AG08395 (cell line): ENCODE measurements at places on chromosomes 16 and 17.

- no peak for DNase-seq
These were observed 128.0 kb upstream of the CACNG5 start for GRCh38 chr17:66706851-66707450.

DNA sequence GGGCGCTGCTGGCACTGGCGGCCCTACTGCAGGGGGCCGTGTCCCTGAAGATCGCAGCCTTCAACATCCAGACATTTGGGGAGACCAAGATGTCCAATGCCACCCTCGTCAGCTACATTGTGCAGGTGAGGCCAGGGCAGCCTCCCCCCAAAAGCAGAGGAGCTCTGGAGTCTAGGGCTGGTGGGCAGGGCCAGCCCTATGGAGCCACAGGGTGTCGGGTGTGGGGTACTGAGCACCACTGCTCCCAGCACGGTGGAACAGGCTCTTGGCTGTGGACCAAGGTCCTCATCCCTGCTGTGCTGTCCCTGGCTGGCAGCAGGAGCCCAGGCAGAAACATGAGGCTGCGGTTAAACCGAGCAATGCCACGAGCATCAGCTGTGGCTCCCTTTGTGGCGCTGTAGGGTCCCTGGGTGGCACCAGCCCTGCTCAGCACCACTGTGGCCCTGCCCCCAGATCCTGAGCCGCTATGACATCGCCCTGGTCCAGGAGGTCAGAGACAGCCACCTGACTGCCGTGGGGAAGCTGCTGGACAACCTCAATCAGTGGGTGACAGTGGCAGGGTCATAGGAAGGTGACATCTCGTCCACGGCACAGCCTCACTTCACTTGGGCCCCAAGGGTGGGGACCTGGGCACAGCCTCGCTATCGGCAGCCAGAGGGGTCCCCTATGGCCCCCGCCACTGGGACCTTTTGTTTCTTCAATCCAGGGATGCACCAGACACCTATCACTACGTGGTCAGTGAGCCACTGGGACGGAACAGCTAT is 1.1 kb downstream of the DNASE1 start:
- DNase-seq, result no peak

- no peak for DNase-seq
These were observed 67.9 kb downstream of the CEP95 start for GRCh38 chr17:64574646-64575045.

DNA sequence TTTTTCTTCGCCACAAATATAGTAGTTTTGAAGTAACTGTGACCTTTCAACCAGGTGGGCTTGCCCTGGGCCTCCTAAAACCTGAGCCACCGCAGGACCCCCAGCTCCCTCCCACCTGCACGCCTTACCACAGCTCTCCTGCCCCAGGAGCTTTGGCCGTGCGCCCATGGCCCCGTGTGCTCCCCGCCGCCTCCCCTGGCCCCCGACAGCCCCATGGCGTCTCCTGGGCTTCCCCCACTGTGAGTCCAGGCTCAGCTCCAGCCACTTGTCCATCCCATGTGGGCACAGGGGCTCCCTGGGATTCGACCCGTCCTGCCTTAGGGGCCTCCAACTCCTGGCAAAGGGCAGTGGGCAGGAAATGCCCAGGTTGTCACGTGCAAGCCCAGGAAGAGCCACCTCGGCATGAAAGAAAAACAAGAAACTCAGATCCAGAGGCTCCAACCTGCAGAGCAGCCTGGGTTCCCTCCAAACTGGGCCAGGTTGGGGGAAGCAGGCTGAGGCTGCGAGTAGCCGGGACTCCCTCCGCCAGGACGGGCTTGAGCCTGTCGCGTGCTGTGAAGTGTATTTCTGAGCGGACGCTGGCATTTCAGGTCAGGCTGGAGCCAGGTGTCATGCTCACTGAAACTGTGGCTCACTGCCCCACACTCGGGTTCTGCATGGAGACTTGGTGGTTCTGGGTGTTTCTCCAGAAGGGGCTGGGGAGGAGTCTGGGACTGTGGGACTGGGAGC is 5.8 kb downstream of the LGALS3BP start:
- DNase-seq, result no peak

- DNase-seq, result no peak
These were observed 80.1 kb downstream of the ABCC1 start for GRCh38 chr16:16029431-16030011.

DNA sequence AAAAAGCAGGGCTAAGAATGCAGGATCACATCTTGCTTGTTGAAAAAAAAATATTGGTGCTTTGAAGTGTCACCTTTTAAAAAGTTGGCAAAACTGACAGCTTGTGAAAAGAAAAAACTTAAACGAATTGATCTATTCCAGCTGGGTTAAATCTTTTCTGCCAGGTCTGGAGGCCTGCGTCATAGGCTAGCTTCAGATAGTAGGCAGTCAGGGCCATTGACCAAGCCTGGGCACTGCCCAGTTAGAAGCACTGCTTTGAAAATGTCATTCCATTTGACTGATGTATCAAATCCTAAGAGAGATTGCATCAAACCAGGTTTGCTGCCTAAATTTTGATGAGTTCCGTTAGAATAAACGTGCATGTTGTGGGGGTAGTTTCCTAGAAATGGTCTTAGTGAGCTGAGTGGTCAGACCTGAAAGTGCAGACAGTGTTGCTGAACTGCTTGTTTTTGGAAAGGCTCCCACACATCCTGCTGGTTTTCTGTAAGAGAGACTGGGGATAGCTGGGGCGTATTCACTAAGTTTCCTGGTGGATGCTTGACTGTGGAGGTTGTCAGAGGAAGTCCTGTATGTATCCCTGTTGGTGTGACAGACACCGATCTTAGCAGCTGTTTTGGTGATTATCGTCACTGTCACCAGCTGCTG is 38.8 kb downstream of the NUP88 start:
- DNase-seq, result peak; percentile 10

- DNase-seq, result peak; percentile 11
These were observed 633 bp downstream of the CDR2 start for GRCh38 chr16:22373662-22374310.

DNA sequence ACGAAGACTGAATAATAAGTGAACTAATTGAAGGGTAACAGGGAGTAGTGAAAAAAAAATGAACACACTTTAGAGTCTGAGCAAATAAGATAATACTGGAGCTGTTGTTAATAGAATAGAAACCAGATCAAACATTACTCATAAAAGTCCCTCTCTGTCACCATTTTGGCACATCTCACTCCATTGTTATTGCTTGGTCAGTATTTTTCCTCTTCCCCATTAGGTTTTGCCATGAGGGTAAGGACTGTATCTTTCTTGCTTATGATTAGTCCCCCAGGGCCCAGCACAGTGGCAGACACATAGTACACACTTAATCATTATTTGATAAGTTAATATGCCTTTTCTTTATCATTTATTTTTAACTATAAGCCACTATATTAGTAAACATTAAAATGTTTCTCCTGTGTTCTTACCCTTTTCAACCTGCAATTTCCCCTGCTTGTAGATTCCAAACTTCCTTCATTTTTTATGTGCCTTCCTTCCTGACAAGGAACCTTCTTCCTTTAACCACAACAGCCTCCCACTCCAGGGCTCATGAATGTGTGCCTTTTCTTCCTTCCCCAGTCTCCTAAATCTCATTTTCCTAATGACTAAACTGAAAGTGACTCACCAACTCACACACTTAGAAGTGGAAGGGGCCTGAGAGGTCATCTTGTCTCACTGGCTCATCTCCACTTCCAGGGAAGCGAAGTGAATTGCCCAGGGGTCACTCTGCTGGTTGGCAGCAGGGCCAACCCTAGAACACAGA is 88.2 kb upstream of the HAS3 start:
- peak; percentile 73 for DNase-seq

GRCh38 chr17:78290721-78291120 is 59.3 kb downstream of the TMEM235 start:
- no peak for DNase-seq

DNA sequence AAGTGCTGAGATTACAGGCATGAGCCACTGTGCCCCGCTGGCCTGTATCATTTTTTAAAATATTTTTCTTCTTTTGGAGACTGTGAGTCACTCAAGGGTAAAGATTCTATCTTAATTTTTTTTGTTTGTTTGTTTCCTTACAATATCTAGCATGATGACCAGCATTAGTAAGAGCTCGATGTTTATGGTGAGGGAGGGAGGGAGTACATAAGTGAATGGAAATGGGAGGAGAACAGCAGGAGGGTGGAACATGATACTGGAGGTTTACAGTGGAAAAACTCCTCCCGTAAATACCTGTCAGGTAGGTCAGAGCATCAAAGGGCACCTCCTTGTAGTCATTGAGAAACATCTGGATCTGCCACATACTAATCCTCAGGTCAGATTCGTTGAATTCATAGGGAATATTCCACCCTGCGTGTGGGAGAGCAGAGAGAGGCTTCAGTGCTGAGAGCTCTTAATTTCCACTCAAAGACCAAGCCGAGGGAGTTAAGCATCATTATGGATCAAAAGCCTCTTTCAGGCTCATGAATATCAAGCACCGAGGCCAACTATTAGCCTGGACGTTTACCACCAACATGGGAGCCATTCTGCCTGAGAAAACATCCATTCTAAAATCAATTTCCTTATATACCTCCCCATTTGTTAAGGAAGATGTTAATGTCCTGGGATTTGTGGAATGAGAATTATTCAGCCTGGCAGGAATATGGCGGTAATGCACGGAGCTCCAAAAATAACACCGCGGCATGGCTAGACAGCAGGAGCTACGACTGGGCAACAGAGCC is 51.8 kb downstream of the LYRM1 start:
- DNase-seq, result no peak

- no peak for DNase-seq
These were observed 12.4 kb downstream of the CDYL2 start for GRCh38 chr16:80792031-80792430.

- DNase-seq, result no peak
These were observed 32.9 kb upstream of the YPEL2 start for GRCh38 chr17:59298521-59298920.

GRCh38 chr17:63364944-63365343 is 81.2 kb downstream of the CYB561 start:
- DNase-seq, result no peak

- DNase-seq, result no peak
These were observed at the start of gene MMP25 for GRCh38 chr16:3045758-3046640. TSS of gene MMP25 (plus strand) at chr16:3046561. CDS start at chr16:3046918, 357 bp downstream.

DNA sequence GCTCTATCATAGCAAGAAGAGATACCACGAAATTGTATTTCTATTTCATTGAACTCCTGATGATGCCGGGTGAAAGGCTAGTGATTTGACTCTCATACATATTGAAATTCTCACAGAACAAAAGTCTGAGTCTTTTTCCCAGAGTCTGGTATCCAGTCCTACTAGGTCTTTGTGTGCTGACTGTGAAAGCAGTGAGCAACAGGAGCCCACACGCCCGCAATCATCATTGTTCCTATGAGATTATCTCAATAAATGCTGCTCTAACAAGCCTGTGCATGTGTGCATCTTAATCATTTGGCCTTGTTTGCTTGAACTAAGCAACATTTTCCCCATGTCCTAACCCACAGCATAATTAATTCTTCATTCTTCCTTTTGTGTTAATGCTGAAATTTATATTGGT is 1466.0 kb downstream of the CDH11 start:
- no peak for DNase-seq

DNA sequence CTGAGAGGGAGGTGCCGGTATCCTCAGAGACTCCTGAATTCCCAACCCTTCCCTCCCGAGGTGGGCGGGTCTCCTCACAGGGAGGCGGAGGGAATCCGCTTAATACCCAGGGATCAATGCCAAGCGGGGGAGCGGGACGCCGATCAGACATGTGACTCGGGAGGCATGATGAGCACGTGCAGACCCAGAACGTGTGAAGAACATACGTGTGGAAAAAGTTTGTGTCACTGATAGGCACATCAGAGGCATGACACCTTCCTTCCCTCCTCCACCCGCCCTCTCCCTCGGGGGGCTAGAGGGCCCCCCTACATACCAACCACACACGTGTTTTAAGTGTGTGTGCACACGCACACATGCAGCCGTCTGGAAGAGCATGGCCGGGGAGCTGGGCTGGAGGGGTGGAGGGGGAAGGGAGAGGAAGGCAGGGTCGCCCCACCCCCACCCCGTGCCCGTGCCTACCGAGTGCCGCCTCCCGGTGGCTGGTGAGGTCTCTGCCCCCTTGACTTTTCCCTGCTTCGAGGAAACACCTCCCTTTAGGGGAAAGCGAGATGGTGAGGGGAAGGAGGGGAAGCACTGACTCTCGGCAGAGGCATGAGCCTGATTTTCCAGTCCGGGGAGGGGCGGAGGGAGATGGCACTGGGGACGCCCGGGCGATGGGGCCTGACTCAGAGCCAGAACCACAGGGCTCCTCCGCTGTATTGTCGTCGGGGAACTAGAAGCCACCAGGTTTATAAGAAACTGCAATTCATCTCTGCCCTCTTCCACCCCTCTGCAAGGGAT is 12.1 kb upstream of the TBX21 start:
- DNase-seq, result peak; percentile 75

DNA sequence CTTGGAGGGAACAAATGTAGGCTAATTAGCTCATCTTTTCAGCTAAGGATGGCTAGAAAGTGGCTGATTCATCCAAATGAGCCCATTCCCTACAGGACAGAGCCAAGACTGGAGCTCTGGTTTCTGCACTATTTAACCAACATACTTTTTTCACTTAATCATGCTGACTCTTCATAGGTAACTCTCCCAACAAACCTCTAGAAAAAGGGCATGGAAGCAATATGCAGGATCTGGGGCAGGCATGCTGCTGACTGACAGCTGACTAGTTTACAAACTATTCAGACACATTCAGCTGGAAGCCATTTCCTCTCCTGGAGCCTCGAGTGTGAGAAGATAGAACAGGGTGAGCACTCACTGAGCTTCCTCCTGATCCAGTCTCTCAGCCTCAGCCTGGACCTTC is 6.2 kb downstream of the BECN1 start:
- no peak for DNase-seq

DNA sequence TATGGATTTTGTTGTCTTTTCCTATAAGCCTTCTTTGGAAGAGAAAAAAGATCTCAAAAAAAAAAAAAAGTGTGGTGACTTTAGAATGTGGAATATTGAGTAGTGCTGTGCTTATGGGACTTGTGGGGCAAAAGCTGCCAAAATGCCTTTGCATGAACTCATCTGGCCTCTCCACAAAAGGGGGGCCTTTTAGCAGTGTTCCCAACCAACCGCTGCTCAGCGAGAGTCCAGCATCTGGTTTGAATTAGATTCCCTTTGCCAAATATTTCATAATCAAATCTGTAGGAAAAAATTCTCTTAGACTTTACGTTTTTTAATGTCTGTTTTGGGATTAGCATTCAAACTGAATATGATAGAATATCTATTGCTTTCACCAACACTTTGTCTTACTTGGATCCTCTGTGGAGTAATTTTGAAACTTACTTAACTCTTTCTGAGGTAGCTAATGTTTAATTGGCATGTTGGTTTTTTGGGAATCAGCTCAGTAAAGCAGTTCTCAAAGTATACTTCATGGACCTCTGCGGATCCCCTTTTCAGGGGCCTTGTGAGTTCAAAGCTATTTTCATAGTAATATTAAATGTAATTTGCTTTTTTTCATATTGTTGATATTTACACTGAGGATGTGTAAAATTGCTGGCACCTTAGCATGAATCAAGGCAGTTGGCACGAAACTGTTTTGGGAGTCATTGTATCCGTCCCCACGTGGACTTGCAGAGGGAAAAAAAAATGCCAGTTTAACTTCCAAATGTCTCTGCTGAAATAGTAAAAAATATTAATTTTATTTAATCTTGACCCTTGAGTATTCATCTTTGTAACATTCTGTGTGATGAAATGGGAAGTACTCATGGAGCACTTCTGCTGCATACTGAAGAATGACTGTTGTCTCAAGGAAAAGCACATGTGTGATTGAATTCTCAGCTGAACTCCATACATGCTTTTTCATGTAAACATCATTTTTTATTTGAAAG is 34.7 kb upstream of the VPS4A start:
- peak; percentile 96 for DNase-seq

GRCh38 chr16:57019746-57020145 is 30.4 kb downstream of the NLRC5 start:
- peak; percentile 8 for DNase-seq
